ENCODE measurements at places on chromosomes 6 and 20. TPM values are rescaled to one million over a fixed set of nuclear protein-coding genes. Genes with fewer than 3 reads are reported as not detected.

- no peak for DNase-seq
Measured at GRCh38 chr6:53765270-53765669, 29.5 kb upstream of the LRRC1 start.

- DNase-seq, result no peak
Measured at GRCh38 chr6:148269386-148269785, 73.3 kb upstream of the SASH1 start.

DNA sequence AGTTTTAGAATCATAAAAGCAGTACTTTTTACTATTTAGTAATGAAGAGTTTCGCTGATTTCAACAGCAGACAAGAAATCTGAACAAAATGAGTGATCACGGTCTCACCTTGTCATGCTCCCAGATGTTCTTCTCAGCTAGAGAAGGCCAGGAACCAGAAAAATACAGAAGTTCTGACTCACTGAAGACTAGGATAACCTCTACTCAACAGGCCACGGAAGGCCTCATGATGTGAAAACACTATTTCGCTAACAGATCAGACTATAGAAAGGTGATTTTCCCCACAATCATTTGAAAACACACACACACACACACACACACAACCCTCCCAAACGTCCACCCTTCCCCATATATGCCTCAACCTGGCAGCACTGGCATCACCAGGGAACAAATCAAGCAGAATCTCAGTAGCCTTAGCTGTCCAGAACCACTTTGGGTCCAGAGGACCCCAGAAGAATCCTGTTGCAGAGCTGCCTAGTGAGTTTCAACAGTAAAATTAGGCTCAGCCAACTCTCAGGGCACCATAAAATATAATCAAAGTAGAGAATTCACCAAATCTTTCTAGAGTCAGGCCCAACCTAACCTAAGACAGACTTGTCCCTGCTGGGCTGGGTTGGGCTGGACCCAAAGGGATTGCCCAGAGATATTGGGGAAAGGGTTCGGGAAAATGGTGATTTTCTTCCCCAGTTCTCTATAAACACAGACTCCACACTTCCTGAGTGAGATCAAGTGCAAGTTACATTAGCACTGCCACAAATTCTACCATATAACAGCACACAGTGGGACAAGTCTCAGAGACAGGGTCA, 7.9 kb downstream of the EXOC2 start:
- no peak for DNase-seq

DNA sequence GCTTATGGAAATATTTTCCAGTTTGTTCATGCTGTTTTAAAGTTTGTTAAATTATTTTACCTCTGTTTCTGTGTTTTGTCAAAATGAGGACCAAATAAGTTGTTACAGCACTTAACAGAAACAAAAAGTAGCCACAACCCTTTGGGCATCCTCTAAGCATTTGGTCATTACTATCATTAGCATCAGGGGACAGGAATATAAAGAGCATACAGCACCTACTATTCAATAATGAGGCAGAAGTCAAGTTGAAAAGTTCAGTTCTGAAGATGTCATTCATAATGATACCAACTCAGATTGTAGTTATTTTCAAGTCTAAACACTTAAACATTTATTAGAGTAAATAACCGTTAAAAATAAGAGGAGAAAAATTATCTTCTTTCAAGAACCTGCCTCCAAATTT, 862.3 kb upstream of the FLRT3 start:
- DNase-seq, result no peak

DNA sequence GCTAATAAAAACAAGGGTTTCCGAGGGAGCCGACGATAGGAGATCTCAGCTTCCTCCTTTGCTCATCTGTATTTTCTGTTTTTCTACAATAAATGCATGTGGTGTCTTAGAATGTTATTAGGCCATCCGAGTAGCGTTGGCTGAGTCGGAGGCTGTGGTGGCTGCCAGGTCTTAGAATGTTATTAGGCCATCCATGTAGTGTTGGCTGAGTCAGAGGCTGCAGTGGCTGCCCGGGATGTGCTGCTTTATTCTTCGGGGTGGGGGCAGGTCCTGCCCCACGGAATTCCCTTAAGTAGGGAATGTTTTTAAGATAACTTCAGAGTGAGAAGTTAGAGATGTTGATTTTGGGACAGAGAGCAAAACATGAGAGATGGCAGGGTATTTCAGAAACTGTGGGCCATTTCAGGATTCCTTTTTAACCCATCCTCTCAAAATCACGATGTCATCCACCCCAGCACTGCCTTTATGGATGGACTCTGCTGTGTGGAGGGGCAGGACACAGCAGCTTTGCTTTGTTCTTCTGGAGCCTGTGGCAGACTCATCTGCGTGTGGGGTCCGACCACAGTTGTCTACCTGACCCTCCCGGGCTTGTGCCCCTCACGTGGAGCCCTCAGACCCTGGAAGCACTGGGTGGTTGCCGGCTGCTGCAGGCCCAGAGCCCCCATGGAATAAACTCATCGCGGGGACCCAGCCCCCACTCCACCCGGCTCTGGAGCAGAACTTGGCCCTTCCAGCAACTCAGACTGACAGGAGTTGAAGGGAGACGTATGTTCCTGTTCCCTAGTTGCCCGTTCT, 20.4 kb downstream of the OSBPL2 start:
- no peak for DNase-seq

DNA sequence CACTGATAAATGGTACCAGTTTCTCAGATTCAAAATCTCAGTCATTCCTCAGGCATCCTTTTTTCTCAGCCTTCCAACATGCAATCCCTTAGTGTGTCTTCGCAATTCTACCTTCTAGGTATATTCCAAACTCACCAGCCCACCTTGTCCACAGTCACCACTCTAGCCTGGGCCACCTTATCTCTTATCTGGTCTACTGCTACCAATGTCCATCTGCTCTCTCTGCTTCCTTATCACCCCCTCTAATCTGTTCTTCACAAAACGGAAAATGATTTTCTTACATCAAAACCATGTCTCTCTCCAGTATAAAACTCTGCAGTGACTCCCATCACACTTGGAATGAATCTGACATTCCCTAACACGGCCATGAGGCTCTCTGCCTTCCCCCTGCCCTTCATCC, 91.9 kb downstream of the PREP start:
- DNase-seq, result no peak

DNA sequence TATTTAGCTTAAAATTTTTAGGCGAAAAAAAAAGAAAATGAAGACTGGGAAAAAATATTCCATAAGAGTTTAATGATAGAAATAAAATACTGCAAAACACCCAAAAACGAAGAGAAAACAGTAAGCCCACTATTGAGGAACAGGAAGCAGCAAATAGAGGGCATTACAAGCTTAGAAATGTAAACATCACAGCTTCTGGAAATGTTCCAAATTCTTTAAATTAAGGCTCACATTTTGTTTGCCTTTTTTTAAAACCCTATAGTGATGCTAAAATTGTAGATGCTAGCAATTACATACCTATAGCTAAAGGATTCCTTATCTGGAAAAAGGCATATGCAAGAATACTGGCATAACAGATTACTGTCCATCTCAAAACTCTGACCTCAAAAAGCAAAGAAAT, 248.6 kb downstream of the KHDRBS2 start:
- no peak for DNase-seq

DNA sequence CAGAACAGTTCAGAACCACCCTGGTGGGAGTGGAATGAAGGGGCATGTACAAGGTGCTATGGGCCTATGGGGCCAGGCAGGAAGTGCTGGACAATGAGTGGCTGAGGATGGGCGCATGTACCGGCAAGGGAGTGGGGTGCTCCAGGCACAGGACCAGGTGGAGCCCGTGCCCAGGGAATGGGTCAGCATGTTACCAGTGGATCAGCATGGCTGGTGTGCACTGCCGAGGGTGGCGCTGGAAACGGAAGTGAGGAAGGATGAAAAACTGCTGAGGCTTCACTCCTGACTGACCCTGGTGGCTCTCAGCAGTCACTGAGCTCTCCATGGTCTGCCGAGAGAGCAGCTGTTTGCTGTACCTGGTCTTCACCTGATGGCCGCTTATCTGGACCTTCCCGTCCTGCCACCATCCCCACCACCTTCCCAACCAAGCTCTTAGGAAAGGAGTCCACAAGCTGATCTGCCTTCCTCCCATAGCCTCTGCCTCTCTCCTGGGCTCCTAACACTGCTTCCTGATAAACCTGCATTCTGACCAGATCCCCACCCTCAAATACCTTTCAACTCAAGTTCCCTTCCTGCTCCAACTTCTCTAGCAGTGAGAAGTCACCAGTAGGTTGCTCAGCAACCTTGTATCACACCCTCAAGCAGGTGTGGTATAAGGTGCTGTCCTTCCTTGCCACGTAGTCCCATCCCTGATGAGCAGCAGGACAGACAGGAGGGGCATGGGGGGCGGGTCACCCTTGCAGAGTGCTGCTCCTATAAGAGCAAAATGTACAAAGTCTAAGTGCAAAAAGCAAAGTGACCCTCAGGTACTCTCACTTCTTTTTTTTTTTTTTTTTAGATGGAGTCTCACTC, 7.1 kb downstream of the UQCC2 start:
- no peak for DNase-seq

DNA sequence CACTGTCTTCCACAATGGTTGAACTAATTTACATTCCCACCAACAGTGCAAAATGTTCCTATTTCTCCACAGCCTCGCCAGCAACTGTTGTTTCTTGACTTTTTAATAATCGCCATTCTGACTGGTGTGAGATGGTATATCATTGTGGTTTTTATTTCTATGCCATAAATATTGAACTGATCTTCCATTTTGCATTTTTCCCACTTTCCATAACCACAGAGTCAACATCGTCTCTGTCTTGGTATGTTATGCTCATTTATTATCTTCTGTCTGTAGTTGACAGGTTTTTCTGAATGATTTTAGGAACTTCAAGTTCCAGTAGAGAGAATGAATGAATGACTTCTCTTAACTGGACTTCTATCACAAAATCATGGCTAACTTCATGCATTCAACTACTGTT, 259.8 kb downstream of the UST start:
- no peak for DNase-seq

The SH3BGRL2 gene
- polyA plus RNA-seq, result 33.4 TPM

The AGPAT4 gene
- 26.8 TPM for polyA plus RNA-seq

The SNX9 gene
- 41.4 TPM for polyA plus RNA-seq
